ENCODE measurements at places on chromosomes 5 and 9.

DNA sequence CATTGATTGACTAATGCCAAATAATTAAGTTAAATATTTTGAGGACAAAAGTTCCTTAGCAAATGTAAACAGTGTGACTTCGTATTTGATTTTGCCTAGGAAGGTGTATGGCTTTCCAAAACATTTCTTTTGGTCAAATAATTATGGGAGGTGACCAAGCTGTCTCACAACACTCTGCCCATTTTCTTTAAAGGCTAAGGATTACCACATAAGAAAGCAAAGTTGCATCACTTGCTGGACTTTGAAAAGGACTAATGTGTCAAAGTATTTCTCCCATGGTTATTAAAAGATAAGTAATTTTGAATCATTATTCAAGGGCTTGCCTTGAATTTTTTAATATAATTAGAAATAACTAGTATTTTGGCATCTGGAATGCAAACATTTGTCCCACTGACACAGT lies 74.7 kb downstream of the HAPLN1 start:
- no peaks in the 10 kb centered on the region for H3K36me3 ChIP-seq
- no peaks in the 10 kb centered on the region for H3K27me3 ChIP-seq
- no peaks in the 10 kb centered on the region for H3K4me1 ChIP-seq
- no peak for DNase-seq
- no peak overlapping the region for H3K4me3 ChIP-seq

GRCh38 chr9:93909242-93909616 lies 45.9 kb downstream of the BARX1 start:
- H3K27ac ChIP-seq, result no peak overlapping the region
- no peak overlapping the region for H3K4me3 ChIP-seq
- no peak for DNase-seq
- H3K4me1 ChIP-seq, result no peaks in the 10 kb centered on the region
- H3K36me3 ChIP-seq, result no peaks in the 10 kb centered on the region

GRCh38 chr5:168214886-168215285 lies 76.6 kb upstream of the WWC1 start:
- H3K36me3 ChIP-seq, result no peaks in the 10 kb centered on the region
- H3K27me3 ChIP-seq, result peaks cover 6% of the 10 kb centered on the region
- no peak for DNase-seq
- no peak overlapping the region for H3K27ac ChIP-seq
- peaks cover 8% of the 10 kb centered on the region for H3K4me1 ChIP-seq

DNA sequence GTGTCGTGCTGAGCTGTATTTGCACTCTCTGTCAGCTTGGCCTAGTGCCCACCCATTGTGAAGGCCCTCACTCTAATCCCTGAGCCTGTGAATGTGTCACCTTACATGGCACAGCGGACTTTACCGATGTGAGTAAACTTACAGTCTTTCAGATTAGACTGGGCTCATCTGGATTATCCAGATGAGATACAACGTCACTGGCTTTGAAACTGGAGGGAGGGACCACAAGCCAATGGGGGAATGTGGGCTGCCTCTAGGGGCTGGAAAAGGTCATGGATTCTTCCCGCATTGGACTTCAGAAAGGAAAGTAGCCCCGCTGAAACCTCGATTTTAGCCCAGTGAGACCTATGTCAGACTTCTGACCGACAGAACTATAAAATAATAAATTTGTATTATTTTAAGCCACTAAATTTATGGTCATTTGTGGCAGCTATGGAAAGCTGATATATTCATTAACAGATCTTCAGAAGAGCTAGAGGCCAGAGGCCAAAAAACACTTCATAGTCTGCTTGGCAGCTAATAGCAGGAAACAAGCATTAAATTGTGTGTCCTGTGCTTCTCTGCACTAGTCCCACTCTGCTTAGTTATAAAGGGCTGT lies 139.0 kb upstream of the GAS1 start:
- H3K4me3 ChIP-seq, result no peak overlapping the region
- H3K27me3 ChIP-seq, result no peaks in the 10 kb centered on the region
- DNase-seq, result no peak
- no peaks in the 10 kb centered on the region for H3K36me3 ChIP-seq

DNA sequence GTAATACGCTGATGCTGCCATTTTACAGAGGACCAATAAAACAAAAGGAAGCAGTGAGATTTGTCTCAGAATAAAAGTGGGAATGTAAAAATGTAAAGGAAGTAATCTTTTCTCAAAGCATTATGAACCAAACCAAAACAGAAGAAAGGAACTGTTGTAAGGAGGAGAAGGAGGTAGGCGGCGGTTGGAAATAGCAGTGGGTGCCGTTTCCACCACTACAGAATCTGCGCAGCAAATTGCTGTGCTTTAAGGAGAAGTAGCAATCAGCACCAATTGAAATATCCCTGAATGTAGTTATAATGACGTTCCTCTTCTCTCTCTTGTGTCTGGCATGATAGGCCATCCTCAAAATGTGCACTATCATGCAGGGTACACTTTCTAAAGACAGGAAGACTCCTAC lies 455.1 kb upstream of the TLE4 start:
- no peak overlapping the region for H3K4me3 ChIP-seq
- no peaks in the 10 kb centered on the region for H3K4me1 ChIP-seq
- DNase-seq, result no peak

Measured in endothelial cell of umbilical vein (primary cell).